Fibroblast of skin of scalp (primary cell): ENCODE measurements at places on chromosomes 11 and 22.

- no peak for DNase-seq
Observed at GRCh38 chr11:8794677-8795103, 112.1 kb downstream of the RPL27A start.

DNA sequence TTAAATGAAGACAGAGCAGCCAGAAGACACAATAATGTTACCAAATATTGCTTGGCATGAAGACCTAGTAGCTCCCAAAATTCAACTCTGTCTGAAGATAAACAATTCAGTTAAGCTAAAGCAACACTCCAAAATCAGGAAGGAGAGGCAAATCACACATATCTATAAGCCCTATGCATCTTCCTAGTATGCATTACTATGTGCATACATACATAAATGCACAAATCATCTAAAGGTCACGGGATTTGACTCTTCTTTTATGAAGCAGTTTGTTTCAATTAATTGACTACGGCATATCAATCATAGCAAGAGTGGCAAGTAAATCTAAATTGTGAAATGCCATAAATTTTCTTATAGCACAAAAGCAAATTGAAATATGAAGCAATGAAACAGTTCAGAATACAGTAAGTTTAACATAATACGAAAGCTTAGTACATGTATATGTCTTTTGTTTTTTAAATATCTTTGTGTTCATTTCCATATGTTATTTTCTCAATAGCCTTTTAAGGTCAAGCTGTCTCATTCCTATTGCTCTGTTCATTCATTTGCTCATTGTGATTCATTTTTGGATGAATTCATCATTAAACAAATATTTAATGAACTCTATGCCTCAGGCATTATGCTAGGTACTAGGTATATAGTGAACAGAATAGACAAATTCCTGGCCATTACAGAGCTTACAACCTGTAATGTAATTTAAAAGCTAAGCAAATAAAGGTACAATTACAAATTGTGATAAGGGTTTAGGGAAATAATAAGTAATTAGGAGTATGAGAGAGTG lies 540.5 kb downstream of the DLG2 start:
- peak; percentile 55 for DNase-seq

DNA sequence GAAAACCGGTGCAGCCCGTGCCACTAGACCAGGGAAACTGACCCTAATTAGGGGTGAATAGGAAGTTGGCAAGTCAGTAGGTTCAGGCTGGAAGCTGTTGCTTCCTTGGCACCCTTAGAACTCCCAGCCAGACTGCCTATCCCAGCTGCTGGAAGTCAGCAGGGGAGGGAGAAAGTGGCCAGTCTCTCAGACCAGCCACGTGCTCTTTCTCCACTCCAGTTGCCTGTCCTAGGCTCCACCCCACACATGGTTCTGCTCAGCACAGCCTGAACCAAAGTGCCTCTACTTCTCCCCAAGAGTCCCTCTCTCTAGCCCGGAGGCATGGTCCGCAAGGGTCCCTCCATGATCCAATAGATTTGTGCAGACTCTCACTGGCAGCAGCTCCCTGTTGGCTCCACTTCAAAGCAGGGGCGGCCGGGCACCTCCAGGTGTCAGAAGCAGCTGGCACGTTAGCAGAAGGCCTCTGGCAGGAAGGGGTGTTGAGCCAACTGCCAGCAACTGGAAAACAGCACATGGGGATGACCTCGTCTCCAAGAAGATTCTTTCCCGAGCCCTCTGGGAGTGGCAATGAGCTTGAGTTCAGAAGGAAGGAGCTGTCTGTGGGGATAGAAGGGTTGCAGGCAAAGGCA lies 27.7 kb downstream of the ARFGAP2 start:
- no peak for DNase-seq

- DNase-seq = no peak
Observed at GRCh38 chr11:27786864-27787263, 86.6 kb upstream of the BDNF start.

GRCh38 chr22:42805998-42806830 lies 50.9 kb downstream of the ARFGAP3 start:
- DNase-seq = no peak
